ENCODE measurements at places on chromosomes 13 and 19.
A peak's percentile ranks its signal among the peaks of the same experiment; 100 is the strongest.

- DNase-seq = peak; percentile 61
Measured at GRCh38 chr19:40284501-40285352, at the start of gene AKT2. TSS of gene AKT2 (minus strand) at chr19:40285345. CDS start at chr19:40265267, 20,078 bp downstream.

- DNase-seq = peak; percentile 17
Measured at GRCh38 chr13:33353210-33353609, 67.7 kb upstream of the STARD13 start.

- no peak for DNase-seq
Measured at GRCh38 chr19:57599377-57599760, 316 bp upstream of the ZNF530 start.

DNA sequence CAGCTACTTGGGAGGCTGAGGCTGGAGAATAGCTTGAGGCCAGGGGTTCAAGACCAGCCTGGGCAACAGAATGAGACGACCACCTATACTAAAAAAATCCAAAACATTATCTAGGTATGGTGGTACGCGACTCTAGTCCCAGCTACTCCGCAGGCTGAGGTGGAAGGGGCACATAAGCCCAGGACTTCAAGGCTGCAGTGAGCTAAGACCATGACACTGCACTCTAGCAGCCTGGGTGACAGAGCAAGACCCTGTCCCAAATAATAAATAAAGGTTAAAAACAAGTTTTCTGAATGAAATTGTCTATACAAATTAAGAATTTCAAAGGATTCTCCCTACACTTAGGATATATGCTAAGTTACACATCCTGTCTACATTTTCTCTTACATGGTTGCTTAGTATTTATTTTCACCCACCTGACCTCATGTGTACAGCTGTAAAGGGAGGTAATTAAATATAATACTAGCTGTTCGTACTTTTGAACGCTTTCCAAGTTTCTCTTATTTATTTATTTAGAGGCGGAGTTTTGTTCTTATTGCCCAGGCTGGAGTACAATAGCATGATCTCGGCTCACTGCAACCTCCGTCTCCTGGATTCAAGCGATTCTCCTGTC, 1.6 kb downstream of the SLC25A30 start:
- DNase-seq = no peak

- no peak for DNase-seq
Measured at GRCh38 chr19:50818859-50819472, 4.6 kb downstream of the KLK1 start.

DNA sequence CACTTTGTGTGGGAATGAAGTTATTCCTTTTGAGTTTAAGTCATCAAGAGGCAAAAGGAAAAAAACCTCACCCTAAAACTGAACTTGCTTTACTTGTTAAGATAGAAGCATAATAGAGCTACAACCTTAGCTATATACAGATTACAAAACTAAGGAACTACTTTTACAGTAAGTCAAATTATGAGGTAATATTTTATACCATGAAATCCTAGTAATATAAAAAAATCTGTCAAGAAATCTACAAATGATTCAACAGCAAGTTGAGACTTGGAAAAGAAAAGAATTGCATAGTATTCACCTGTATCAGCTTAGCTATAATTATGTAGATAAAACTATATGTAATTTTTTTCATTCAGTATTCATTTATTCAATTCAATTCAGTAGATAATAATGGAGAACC, 335.3 kb downstream of the KLF5 start:
- no peak for DNase-seq

DNA sequence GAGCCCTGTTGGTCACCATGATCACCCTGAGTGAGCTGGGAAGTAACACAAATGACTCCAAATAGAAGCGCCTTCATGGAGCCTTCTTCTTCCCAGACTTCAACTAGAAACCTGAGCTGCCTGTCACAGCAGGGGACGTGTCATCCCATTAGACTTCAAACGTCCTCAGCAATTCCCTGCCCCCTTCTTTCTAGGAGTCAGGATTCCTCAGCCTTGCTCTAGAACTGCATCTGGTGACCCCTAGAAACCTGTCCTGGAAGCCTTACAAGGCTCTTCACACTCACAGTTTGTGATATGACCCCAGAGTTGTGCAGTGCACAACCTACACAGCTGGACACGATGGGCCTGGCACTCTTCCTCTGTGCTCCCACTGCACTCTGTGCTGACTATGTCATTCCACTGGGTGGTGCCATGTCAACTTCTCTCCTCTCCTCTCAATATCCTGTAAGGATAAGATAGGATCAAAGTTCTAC, 23.6 kb upstream of the TTYH1 start:
- DNase-seq = no peak

DNA sequence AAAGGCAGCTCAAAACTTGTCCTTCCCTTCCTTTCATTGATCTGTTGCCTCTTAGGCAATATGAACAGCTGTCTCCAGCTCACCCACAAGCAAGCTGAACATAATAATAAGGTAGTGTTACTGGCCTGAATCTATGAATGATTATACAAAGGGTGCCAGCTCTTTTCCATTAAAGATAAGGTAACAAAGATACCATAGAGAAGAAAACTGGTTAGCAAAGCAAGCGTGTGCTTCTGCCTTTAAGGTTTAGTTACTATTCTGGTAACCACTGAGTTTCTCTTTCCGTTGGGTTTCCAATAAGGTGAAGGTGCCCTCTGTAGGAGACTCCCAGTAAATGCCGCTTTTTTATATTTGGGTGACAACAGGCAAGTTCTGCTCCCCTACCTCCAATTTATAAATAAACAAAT, 12.1 kb upstream of the DACH1 start:
- peak; percentile 47 for DNase-seq

DNA sequence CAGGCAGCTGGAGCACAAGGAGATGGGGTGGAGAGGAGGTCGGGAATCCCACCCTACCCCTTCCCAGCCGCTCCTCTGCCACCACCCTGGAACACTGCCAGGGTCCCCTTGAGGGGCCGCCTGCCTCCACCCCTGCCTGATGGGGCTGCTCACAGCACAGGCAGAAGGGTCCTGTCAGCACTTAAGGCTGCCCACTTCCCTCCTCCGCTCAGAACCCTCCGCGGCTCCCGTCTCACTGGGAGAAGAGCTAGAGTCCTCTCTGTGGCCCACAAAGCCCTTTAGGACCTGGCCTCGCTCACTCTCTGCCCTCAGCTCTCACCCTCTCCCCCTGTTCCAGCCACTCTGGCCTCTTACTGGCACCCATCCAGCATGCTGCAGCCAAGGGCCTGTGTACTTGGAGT, 3.4 kb upstream of the POLD1 start:
- DNase-seq = no peak

DNA sequence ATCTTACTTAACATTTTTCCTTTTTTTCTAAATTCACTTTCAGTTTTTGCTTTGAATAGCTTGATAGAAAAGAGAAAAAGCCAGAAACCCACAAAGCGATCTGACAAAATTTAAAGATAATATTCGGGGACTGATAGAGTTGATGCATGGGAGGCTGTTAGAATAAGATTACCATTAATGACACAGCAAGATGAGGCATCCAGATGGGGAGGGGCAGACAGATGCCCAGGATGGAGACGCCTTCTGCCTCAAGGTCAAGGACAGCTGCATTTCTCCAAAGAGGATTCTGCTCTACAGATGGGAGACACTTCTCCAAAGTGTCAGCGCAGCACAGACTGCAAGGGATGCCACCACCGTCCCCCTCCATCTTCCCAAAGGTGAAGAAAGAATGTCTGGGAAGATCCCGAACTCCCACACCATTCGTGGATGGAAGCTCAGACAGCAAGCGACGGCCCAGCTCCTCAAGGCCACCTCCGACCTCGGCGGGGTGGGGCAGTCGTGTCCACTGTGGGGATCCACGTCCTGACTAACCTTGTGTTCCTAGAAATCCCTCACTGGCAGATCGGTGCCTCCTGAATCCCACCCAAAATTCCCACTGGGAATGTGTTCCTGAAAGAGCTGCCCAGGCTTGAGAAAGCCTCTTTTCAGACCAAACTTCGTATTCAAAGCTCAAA, 32.9 kb downstream of the NAXD start:
- no peak for DNase-seq

DNA sequence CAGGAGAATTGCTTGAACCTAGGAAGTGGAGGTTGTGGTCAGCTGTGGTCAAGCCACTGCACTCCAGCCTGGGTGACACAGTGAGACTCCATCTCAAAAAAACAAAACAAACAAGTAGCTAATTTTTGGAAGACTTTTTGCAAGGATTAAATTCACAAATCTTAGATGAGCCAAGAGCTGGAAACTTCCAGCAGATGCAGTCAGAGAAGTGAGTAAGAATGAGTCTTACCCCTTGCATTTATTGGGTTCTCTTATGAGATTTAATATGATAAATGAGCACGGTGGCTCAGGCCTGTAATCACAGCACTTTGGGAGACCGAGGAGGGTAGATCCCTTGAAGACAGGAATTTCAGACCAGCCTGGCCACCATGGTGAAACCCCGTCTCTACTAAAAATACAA, 44.9 kb upstream of the NBEA start:
- no peak for DNase-seq

DNA sequence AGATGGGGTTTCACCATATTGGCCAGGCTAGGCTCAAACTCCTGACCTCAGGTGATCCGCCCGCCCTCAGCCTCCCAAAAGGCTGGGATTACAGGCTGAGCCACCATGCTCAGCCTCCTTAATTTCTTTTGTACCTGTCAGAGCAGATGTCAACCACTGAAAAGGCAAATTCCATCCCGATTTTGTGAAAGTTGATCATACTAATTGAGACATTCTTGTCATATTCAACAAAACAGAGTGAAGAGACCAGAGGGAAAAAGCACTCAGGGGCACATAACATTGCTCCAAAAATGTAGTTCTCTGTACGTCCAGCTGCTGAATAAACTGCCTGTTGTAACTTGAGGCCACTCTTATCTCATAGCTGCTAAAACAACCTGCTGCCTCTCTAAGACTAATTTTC, 27.4 kb upstream of the PSPC1 start:
- DNase-seq = no peak

DNA sequence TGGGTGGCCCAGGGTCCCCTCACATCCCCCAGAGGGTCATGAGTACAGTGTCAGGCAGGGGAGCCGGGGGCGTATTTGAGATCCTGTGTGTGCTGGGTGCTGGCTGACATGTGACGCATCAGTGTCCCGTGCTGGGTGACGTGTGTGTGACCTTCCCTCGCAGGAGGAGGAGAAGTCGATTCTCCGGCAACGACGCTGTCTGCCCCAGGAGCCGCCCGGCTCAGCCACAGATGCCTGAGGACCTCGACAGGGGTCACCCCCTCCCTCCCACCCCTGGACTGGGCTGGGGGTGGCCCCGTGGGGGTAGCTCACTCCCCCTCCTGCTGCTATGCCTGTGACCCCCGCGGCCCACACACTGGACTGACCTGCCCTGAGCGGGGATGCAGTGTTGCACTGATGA, 25.8 kb downstream of the PNPLA6 start:
- no peak for DNase-seq

GRCh38 chr19:11098327-11098726, 9.1 kb downstream of the LDLR start:
- no peak for DNase-seq

- no peak for DNase-seq
Measured at GRCh38 chr13:59674616-59675015, 489.1 kb downstream of the DIAPH3 start.

- no peak for DNase-seq
Measured at GRCh38 chr19:4794971-4795370, 3.4 kb downstream of the FEM1A start.

DNA sequence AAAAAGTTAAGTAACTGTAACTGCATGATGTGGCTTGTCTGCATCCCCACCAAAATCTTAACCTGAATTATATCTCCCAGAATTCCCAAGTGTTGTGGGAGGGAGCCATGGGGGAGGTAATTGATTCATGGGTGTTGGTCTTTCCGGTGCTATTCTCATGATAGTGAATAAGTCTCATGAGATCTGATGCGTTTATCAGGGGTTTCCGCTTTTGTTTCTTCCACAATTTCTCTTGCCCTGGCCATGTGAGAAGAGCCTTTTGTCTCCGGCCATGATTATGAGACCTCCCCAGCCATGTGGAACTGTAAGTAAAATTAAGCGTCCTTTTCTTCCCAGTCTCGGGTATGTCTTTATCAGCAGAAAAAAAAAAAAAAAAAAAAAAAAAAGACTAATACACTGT, 385.8 kb downstream of the SLITRK1 start:
- DNase-seq = no peak

DNA sequence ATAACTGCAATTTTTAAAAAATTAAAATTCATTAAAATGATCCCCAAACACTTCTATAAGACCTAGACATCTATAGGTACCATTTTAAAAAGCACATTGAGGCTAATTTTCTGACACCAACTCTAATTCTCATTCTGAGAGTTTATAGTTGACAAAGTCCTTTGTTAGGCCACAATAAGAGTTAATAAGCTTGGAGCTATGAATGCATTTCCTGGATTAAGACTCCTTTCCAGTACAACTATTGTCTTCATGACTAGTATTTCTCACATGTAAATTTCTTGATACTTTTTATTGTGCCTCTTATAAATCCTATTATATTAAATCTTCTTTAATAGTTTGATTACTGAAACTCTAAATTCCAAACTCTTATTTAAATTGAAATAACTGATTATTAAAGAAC, 340.8 kb downstream of the KLF12 start:
- no peak for DNase-seq

GRCh38 chr13:30465343-30465592, 468 bp downstream of the HMGB1 start:
- no peak for DNase-seq

DNA sequence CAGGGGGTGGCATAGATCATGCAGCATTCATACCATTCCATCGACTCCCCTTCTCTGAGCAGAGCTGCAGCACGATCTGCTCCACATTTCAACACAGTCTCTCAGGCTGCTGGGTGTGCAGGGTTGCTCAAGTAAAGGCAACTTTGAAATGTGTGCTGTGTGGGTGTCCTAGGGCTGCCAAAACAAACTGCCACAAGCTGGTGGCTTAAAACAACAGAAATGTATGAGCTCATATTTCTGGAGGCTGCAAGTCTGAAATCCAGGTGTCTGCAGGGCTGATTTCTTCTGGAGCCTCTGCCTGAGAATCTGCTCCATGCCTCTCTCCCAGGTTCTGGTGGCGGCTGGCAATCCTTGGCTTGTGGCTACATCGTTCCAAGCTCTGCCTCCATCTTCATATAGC, 63.7 kb upstream of the WDFY2 start:
- DNase-seq = no peak

DNA sequence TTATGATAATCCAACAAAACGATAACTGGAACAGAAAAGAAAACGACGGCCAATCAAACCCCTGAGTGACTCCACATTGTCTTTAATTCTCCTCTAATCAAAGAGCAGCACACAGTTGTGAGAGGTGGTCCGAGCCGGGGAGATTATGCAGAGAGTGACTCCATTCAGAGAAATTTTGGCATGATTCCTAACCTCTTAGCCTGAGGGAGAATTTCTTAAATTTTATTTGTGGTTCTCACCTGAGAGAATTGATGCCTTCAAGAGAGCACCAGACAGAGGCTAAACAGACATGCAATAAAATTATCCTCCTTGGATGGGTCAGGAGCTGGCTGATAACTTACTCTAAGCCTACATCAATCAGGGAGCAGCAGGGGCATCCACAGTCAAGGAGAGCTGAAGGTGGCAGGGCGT, 310.0 kb upstream of the KLF12 start:
- no peak for DNase-seq

All from KG1 (cell line).